ENCODE measurements at places on chromosomes 6 and 20.
A peak's percentile ranks its signal among the peaks of the same experiment; 100 is the strongest.

DNA sequence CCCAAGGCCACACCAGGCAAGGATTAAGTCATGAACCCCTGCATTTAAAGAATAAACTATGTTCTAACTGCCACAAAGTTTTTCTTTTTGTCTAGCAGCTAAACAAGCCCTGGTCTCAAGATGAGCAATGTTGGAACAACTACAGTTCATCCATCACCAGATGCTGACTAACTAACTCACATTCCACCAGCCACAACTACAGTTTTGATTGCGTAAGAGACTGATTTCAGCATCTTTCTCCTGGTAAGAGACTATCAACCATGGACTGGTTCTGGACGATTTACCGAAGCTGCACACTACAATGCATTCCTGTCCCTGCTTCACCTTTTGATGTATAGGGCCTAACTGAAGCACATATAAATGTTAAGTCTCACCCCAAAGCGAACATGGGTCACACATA lies 43.0 kb downstream of the F13A1 start:
- H3K27ac ChIP-seq = no peak overlapping the region
- peak; percentile 73 for DNase-seq
- no peaks in the 10 kb centered on the region for H3K27me3 ChIP-seq
- H3K36me3 ChIP-seq = peaks cover 5% of the 10 kb centered on the region
- no peak overlapping the region for H3K4me3 ChIP-seq

- peaks cover 13% of the 10 kb centered on the region for H3K4me1 ChIP-seq
- no peak overlapping the region for H3K4me3 ChIP-seq
- no peak for DNase-seq
- no peak overlapping the region for H3K27ac ChIP-seq
Measured at GRCh38 chr6:139600919-139601475, 226.5 kb upstream of the CITED2 start.

DNA sequence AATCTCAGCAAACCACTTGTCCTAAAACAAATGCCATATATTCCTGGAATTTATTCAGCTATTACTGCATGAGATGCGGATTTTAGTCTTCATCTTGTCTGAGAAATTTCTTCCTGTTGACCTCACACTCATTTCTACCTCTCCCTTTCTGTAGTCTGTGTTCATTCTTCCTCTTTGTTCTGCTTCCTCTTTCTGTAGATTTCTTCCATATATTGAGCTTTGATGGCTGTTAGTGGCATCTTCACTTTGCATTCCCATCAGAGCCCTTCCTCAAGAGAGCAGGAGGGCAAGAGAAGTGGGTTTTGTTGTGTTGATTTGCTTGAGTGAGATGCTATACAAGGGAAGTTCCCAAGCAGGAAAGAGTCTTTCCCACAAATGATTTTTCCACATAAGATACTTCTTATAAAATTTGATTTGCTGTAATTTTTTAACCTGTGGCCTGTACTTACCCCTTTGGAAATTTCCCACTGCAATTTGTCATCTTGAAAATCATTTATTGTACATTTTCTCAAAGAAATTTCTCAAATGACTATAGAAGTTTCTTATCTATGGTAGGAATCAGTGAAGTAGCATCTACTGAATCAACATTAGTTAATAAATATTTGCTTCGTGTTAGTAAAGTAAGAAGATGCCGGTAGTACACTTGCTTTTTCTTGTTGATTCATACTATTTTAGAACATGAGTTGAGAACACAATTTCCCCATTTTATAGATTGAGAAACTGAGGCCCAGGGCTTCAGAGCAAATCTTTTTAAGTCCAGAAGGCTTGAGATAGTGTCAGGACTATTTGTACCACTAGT lies 43.8 kb downstream of the MAP3K4 start:
- peak; percentile 5 for DNase-seq
- peak overlapping the region; percentile 44 for H3K27ac ChIP-seq
- H3K27me3 ChIP-seq = no peaks in the 10 kb centered on the region
- H3K4me3 ChIP-seq = no peak overlapping the region
- H3K36me3 ChIP-seq = peaks cover 13% of the 10 kb centered on the region

GRCh38 chr6:133568970-133569889 lies 319.7 kb upstream of the TCF21 start:
- no peak overlapping the region for H3K4me3 ChIP-seq
- no peak overlapping the region for H3K27ac ChIP-seq
- DNase-seq = no peak
- H3K4me1 ChIP-seq = no peaks in the 10 kb centered on the region
- no peaks in the 10 kb centered on the region for H3K36me3 ChIP-seq

DNA sequence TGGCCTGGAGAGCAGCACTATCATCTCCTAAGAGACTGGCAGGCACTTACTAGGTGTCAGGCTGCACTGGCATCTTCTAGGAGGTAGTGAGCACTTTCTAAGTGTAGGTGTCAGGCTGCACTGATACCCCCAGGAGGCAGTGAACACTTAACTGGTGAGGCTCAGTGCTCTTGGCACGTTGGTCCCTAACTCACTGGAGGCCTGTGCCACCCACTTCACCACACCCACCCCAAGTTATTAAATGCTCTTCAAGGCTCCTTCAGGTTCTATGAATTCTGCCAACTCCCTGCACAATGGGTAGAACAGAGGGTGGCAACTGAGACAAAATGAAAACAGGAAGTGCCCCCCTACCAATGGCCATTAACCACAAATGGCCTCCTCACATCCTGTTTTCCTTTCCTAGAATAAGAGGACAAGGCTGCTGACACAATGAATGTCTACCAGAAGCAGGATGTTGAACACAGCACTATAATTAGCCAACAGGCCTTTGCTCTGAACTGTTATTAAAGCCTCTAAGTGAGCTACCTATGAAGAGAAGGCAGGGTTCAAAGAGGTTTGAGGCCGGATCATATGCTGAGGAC lies 29.4 kb downstream of the NCOA5 start:
- no peak overlapping the region for H3K27ac ChIP-seq
- H3K4me1 ChIP-seq = peaks cover 53% of the 10 kb centered on the region
- DNase-seq = peak; percentile 45
- H3K27me3 ChIP-seq = peaks cover 26% of the 10 kb centered on the region
- no peak overlapping the region for H3K4me3 ChIP-seq

- peaks cover 7% of the 10 kb centered on the region for H3K27me3 ChIP-seq
- no peak for DNase-seq
- H3K4me3 ChIP-seq = no peak overlapping the region
- no peaks in the 10 kb centered on the region for H3K36me3 ChIP-seq
Measured at GRCh38 chr20:6636209-6637159, 131.0 kb upstream of the BMP2 start.

DNA sequence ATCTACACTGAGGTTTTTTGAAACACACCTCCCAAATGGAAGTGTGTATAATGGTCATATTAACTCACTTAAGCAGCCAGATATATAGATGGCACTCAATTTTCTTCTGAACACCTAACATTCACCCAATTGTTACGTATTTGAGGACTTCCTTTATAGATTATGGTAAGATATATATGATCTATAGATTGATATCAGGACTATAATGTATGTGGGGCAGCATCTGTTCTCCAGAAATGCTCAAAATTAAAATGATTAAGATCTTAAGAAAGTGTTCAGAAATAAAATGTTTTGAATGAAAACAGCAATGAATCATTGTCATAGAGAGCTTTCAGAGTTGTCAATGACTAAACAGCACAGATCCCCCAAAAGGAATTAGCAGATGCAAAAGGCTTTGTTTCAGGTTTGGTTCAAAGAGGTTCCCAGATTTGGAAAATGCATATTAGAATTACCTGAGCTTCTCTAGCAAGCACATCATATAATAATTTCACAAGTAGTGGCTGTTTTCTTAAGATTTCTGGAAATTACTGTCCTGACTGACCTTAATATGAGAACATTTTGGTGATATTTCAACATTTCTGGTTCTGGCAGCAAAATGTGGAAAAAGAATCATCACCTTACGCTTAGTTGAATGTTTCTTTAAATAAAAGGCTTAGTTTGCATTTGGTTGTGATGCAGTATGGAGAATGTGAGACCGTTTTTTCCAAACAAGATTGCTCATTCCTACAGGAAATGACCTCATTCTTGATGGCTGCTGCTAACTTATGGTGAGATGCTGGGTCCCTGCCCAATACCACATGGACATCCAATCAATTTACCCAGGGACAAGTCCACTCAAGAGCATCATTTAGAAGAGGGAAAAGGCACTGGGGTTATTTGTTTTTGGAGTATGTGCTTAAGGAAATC lies 31.5 kb downstream of the TRAF3IP2 start:
- H3K4me1 ChIP-seq = peaks cover 24% of the 10 kb centered on the region
- no peak overlapping the region for H3K27ac ChIP-seq
- peak; percentile 46 for DNase-seq
- peaks cover 16% of the 10 kb centered on the region for H3K36me3 ChIP-seq
- H3K27me3 ChIP-seq = no peaks in the 10 kb centered on the region
